ENCODE measurements at places on chromosomes 7 and 10.

- DNase-seq, result no peak
These were observed 390.8 kb downstream of the POM121L12 start for GRCh38 chr7:53426145-53426750.

DNA sequence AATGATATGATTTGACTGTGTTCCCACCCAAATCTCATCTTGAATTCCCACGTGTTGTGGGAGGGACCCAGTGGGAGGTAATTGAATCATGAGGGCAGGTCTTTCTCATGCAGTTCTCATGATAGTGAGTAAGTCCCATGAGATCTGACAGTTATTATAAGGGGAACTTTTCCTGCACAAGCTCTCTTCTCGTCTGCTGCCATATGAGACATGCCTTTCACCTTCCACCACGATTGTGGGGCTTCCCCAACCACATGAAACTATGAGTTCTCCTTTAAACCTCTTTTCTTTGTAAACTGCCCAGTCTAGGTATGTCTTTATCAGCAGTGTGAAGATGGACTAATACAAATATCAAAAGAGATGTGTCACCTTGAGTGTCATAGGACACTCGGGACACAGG lies 502.7 kb upstream of the PODXL start:
- no peak for DNase-seq

DNA sequence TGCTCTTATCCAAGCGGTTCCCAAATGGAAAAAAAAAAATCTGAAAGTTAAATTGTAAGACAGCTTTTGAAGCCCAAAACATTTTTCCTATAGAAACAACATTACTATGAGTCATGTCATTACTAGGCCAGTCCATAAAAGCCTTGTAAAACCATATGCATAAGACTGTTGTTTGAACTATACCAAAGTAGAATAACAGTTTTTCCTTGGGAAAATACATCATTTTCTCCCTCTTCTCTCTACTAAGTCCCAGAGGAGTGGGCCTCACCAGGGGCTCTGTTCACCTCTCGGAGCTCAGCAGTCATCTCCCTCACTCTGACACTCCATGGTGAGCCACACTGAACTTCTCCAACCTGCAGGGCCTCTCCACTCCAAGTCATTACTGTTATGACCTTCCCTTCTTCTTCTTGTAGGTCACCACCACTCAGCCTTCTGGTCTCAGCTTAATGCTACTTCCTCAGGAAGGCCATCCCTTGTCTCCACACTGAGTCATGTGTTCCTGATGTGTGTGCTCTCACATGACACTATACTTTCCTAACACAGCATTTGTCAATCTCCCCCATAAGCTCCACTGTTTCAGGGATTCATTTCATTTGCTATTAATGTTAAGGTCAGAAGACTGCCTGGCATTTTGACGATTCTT lies 32.5 kb downstream of the ZNF438 start:
- no peak for DNase-seq

DNA sequence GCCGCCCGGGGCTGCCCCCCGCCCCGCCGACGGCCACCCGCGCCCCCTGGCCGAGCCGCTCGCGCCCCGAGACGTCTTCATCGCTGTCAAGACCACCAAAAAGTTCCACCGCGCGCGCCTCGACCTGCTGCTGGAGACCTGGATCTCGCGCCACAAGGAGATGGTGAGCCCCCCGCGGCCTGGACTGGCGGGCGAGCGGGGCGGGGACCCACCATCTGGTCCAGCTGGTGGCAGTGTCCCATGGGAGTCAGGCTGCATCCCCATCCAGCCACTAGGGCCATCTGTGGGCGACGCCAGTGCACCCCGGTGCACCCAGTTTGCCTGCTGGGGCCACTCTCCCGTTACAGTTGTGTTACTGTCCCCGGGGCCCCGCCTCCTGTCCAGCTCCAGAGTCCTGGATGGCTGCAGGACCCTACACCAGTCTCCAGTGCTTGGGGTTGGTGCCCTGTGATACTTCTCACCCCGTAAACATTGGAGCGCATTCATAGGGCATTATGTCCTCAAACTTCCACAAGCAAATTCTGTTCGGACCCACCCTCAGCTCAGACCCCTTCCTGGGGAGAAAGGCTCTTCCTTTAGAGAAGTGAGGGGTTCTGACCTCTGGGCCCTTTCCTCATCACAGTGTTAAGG lies 672 bp downstream of the LFNG start:
- no peak for DNase-seq

DNA sequence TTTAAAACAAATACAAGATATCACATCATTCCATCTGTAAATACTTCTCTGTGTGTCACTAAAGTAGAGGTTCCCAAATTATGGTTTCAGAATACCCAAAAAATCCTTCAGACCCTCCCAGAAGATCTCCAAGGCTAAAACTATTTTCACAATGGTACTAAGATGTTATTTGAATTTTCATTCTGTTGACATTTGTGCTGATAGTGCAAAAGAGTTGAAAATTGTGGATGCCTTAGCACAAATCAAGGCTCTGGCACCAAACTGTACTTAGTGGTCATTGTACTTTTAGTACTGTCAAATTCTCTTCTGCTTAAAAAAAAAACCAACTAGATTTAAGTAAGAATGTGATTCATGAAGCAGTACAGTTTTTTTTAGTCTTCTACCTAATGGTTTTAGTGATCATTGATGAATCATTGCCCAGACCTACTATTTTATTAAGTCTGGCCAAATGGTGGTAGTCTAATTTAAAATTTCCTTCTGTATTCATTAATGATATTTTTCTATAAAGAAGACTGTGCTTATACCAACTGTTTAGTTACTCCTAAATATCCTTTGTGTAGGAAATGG lies 50.5 kb downstream of the TPST1 start:
- DNase-seq, result no peak

DNA sequence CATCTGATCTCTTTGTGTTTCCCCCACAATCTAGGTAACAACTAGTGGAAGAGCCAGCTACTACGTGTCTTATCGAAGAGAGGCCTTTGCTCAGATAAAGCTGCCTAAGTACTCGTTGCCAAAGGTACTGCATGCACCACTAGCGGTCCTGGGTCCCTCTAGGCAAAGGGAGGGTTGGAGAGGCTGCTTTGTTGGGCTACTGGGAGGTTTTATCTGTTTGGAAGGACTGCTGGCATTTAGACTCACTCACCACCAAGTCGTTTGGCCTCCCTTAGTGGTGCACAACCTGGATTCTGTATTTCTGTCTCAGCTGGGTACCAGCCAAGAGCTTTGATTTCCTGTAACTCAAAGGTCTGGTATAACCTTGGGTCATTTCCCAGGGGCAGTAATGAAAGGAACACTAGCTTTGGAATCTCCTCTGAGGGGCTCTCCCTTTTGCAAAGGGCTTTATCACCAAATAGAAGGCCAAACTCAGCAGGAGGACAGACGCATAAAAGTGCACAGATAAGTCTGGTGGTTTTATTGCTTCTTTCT lies 498.3 kb downstream of the SORCS3 start:
- no peak for DNase-seq

GRCh38 chr10:94412449-94412848 lies 10.1 kb downstream of the TBC1D12 start:
- DNase-seq, result no peak

DNA sequence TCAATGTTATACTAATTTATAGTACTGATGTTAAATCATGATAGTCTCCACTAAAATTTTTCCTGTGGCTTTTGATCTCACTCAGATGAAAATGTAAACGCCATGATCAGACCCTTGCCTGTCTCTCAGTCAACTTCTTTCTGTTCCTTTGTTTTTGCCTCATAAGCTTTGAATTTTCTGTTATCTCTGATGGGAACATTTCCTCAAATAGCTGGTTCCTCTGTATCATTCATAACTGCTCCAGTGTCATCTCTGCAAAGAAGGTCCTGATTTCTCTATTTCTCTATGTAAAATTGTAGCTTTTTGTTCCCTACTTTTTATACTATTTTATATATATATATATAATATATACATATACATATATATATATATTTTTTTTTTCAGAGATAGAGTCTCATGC lies 67.5 kb downstream of the GPR141 start:
- DNase-seq, result no peak

- no peak for DNase-seq
These were observed 398.9 kb downstream of the DGKB start for GRCh38 chr7:14503623-14504022.
